SJSA1 (cell line): ENCODE measurements at places on chromosomes 4 and X. TPM values are rescaled to one million over a fixed set of nuclear protein-coding genes. Genes with fewer than 3 reads are reported as not detected.

The FANCB gene
- total RNA-seq = 14.4 and 15.0 TPM in 2 replicates

The MAGEA3 gene
- total RNA-seq = 0.34 TPM in 1 of 2 replicates, not detected in the other

GRCh38 chr4:184845367-184846021 lies 19.7 kb upstream of the ACSL1 start:
- peak; percentile 66 for DNase-seq

GRCh38 chr4:110668463-110669235 lies 45.8 kb upstream of the PITX2 start:
- DNase-seq = peak; percentile 11

- DNase-seq = no peak
Observed at GRCh38 chr4:92812652-92813051, 508.9 kb downstream of the GRID2 start.

DNA sequence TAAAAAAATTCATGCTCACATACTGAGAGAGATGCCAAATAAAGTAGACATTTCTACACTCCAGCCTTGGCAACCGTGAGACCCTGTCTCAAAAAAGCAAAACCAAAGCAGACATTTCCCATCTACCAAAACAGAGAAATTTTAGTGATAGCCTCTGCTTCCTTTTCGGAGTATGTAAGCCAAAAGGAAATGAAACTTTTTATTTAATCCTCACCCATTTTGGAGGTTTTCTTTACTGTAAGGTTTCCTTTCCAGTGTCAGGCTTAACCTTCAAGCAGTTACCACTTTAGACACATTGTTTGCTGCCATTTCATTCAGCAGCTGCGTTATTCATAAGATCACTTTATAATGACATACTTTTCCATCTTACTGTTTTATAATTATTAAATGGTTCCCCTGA lies 15.9 kb downstream of the ADD1 start:
- no peak for DNase-seq

GRCh38 chrX:29196501-29196900 lies 609.3 kb downstream of the IL1RAPL1 start:
- no peak for DNase-seq

DNA sequence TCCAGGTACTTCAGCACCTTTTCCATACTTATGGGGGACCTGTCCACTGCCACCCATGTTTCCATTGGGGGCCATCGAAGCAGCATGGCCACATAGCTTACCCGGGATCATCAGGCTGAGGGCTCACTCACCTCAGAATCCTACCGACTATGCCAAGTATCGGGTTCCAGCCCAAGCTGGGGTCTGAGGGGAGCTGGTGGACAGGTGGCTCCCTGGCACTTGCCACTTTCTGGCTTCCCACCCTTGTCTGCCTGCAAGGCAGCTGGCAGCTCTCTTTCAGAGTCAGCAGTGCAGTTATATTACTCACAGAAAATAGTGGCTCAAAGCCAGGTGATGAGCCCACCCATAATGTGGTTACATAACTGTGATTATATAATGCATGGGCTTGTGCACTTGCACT lies 1153.8 kb downstream of the STIM2 start:
- no peak for DNase-seq

GRCh38 chr4:80139671-80140070 lies 57.6 kb upstream of the PRDM8 start:
- DNase-seq = no peak

- DNase-seq = no peak
Observed at GRCh38 chr4:26365537-26366150, 44.8 kb downstream of the RBPJ start.

GRCh38 chr4:139668036-139668435 lies 2.4 kb downstream of the MGST2 start:
- no peak for DNase-seq
